PC-9 (cell line): ENCODE measurements at places on chromosomes 16 and 17.

DNA sequence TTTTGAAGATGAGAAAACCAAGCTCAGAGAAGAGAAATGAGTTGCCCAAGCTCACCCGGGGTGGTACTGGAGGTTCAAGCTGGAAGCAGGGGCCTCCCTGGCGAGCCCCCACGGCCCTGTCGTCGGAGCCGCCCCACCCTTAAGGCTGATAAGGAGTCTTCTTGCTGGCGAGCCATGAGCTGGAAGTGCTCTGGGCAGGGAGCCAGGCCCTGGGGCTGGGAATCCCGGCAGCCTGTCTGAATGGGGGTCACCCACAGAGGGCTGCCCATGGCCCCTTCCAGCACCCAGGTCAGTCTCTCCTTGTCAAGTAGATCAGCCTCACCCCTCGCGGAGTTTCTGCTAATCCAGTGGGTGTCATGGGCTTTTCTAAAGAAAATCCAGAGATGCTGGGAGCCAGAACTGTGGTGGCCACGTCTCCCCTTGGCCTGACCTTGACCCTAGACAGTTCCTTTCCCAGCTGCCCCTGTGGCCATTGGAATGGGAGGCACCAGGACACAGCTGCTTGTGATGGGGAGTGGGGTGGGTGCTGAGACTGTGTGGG is 1.2 kb upstream of the P2RX1 start:
- peak; percentile 50 for DNase-seq

GRCh38 chr17:16199093-16199492 is 16.2 kb downstream of the NCOR1 start:
- no peak for DNase-seq

- peak; percentile 74 for DNase-seq
Observed at GRCh38 chr17:68089881-68090280, 54.3 kb downstream of the KPNA2 start.

DNA sequence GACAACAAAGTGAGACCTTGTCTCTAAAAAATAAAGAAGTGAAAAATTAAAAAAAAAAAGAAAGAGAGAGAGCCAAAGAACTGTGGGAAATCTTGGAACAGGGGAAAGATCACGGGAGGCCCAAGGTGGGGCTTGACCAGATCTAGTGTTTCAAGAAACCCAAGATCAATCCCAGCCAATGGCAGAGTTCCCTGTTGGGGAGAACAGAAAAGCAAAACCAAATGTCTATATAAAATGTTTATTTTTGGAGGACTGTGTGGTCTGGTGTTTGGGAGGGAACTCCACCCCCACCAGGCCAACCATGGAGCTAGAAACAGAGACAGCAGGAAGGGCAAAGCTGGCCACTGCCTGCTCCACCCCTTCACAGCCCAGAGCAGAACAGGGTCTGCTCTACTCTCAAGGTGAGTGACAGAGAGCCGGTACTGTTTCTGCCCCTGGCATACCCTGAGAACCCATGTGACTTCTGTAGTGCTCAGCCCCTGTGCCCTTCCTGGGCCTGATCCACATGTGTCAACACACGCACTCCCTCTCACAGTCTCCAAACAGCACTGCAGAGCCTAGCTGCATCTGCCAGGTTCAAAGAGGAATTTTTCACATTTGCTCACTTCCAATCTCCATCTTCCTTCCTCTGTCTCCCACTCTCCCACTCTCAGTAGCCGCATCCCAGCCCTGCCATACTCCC is 3.7 kb downstream of the TMEM101 start:
- DNase-seq: no peak

DNA sequence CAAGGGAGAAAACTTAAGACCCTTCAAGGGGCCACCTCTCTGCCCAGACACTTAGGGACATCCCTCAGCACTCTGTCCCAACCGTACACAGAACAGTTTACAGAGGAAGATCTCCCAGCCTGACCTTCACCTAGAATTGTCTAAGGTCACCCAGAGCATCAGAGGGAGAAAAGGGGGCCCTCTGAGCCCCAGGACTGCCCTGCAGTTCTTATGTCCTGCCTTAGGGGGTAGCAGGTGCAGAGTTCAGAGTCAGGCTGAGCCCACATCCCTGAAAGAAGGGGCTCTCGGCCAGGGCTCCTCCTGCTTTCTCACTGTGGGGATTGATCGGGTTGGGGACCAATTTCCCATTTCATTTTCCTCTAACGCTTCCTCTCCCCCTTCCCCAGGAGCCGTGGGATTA is 15.4 kb downstream of the CA4 start:
- DNase-seq: no peak

GRCh38 chr17:8588877-8589554 is 41.5 kb downstream of the MYH10 start:
- no peak for DNase-seq

- DNase-seq: no peak
Observed at GRCh38 chr16:9917691-9918090, 264.5 kb downstream of the GRIN2A start.

GRCh38 chr17:5236938-5237540 is 2.4 kb upstream of the SCIMP start:
- DNase-seq: no peak

GRCh38 chr16:529012-529575 is 1.6 kb downstream of the CAPN15 start:
- DNase-seq: no peak
